ENCODE measurements at places on chromosomes 16 and 17.

DNA sequence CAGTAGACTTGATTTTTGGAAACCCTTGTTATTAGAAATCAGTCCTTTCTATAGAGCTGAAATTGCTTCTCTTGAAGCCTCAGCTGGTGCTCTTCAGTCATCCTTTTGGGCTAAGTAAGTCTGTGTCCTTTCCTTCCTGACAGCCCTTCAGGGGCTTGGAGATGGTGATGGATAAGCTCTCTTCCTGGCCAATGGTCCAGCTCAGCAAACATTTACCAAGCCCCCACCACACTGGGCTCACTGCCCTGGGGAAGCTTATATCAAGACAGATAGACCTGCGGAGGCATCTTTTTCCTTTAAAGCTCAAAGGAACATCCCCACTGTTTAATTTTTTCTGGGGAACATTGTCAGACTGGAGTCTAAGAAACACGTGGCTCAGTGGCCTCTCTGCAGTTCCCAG, 139.6 kb downstream of the HAPSTR1 start:
- no peak for DNase-seq

GRCh38 chr17:41959336-41960095, 7.1 kb upstream of the CNP start:
- DNase-seq = no peak

DNA sequence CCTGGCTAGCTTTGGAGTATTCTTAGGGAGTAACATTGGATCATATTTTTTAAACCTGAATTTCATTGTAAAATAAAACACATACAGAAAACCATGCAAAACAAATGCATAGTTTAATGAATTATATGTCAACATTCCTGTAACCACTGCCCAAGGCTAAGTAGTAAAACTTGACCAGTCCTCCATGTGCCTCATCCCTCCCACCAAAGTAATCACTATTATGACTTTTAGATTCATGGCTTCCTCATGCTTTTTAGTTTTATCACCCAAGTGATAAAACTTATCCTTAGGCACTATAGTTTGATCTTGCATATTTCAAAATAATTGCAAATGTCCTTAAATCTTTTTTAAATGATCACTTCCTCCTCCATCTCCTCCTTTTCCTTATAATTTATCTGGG, 20.4 kb downstream of the PRKCA start:
- DNase-seq = no peak

GRCh38 chr17:53186001-53186400, 636.7 kb upstream of the KIF2B start:
- DNase-seq = no peak

DNA sequence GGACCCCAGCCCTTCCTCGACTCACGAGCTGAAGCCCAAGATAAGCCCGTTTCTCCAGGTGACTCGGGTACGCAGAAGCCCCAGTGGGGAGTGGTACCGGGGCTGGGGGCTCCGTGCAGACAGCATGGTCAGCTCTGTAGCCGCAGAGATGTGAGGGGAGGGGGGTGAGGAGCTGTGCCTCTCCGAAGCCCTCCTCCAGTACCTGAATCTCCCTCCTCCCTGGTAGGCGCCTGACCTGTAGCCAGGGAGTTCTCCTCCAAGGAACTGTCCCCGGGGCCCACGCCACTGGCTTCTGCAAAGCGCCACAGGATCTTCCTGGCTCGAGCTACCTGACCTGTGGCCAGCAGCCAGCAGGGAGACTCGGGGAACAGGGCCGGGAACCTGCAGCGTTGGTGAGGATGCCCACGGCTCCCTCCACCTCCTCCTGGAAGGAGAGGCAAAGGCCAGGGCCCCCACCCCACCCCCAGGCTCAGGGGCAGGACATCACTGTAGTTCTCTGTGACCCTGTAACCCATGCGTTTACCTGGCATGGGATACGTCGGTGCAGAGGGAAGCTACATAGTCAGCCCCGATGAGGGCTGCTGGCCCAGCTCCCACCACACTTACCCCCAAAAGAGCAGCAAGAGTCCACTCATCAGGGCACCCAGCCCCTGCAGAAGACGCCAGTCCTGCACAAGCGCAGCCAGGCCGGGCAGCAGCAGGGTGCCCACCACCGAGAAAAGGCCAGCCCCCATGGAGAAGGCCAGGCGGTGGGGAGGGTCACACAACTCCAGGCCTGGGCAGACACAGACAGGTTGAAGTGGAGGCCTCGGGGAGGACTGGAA, 1.7 kb downstream of the SLC22A31 start:
- no peak for DNase-seq

DNA sequence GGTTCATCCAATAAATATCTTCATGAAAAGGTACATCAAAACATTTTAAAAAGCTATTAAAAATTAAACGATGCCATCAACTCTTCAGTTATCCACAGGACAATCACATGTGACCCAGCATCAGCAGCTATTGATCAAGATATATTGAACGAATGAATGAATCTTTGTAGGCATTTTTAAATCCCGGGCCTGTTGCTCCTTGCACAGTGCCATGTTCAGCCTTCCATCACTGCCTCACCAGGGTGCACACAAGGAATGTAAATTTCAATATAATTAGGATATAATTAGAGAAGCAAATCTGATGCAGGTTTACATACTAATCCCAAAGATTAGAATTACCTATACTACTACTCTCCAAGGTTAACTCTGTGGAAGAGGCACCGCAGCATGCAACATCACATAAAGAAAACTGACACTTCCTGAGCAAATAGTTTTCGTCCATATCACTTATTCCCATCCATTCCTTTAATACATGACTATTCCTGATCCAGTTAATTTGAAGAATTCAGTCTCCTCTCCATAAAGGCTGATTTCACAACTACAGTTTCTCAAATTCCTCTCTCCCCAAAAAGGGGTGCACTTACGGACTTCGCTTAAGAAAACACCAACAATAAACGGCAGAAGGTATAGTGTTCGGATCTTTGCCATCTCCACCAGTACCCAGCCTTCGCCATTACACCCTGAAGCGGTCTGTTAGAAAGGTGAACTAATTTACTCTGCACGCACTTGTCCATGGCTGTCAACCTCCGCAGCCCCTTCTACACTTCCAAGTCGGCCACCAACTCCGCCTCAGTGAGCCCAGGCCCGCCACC, 938 bp downstream of the NCOR1 start:
- DNase-seq = no peak

GRCh38 chr17:63634163-63634562, 11.9 kb downstream of the MAP3K3 start:
- no peak for DNase-seq

GRCh38 chr17:27873746-27874145, 19.4 kb downstream of the LYRM9 start:
- DNase-seq = no peak
